Thymus (tissue), 14 donors: ENCODE measurements at places on chromosomes 1 and 21. TPM values are rescaled to one million over a fixed set of nuclear protein-coding genes. Genes with fewer than 3 reads are reported as not detected.

DNA sequence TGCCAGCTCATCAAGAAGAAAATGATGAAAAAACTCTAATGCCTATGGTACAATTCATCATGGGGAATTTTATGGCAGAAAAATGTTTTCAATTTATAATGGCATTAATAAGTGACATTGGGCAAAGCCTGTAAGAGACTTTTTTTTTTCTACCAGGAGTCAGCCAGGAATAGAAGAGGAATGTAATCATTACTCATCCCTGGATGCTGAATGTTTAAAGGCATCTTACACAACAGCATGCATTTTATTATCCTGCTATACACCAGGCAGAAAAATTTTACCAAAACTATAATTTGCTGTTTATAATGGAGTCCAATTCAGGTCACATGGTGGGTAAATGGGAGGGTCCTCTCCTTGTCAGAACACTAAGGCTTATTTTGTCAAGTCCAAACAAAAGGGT is 189.9 kb upstream of the BEND5 start:
- DNase-seq = no peak
- H3K4me3 ChIP-seq = no peak overlapping the region

GRCh38 chr1:188220051-188220450 is 1391.3 kb downstream of the PLA2G4A start:
- no peaks in the 10 kb centered on the region for H3K36me3 ChIP-seq
- no peak overlapping the region for H3K4me3 ChIP-seq
- no peak overlapping the region for H3K27ac ChIP-seq
- H3K4me1 ChIP-seq = no peaks in the 10 kb centered on the region
- no peaks in the 10 kb centered on the region for H3K27me3 ChIP-seq

- no peak overlapping the region for H3K27ac ChIP-seq
- no peaks in the 10 kb centered on the region for H3K27me3 ChIP-seq
- H3K36me3 ChIP-seq = no peaks in the 10 kb centered on the region
- no peaks in the 10 kb centered on the region for H3K4me1 ChIP-seq
- no peak for DNase-seq
Observed at GRCh38 chr1:165134431-165134830, 222.1 kb downstream of the LMX1A start.

DNA sequence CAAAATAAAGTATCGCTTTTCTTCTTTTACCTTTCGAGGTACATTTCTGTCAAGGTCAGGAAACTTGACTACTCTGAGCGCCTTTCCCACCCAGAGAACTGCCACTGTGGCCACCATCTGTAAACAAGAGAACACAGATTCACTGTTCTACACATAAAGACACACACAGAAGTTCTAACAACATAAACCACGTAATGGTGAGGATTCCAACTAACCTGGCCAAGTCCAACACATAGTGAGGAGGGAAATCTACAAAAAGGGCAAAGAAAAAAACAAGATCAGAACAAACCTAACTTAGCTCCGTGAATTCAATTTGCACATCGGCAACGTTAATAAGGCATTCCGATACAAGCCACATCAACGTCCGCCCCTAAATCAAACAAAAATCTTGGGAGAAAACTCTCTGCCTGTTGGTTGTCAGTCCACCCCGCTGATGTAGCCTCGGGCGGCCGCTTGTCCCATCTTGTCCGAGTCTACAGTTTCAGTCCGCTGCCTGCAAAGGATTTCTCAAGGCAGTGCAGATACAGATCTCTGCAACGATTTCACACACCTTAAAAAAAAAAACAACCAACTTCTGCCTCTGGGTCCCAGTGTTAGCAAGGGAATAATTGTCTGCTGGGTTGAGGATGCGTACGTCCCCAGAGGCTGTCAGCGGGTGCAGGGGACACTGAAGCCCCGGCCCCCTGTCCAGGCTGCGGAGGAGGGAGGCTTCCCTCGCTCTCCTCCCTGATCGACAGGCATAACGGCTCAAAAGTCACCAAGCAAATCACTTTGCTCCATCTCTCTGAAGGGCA is 1.0 kb downstream of the SLC35D1 start:
- peak overlapping the region; percentile 87 for H3K4me3 ChIP-seq
- H3K27ac ChIP-seq = peak overlapping the region; percentile 61
- peaks cover 3% of the 10 kb centered on the region for H3K4me1 ChIP-seq
- H3K27me3 ChIP-seq = no peaks in the 10 kb centered on the region

GRCh38 chr1:183792300-183792699 is 12.6 kb upstream of the RGL1 start:
- no peak overlapping the region for H3K27ac ChIP-seq
- H3K27me3 ChIP-seq = no peaks in the 10 kb centered on the region
- no peak for DNase-seq

FCER1G gene
- 24.0 TPM for total RNA-seq

VANGL2 gene
- 2.0 TPM for total RNA-seq
